ENCODE measurements at places on chromosomes 3 and 15. TPM values are rescaled to one million over a fixed set of nuclear protein-coding genes. Genes with fewer than 3 reads are reported as not detected.

The MST1R gene
- total RNA-seq: 0.86 TPM

The KCNAB1 gene
- under 0.01 TPM for total RNA-seq

The SAMD7 gene
- not detected for total RNA-seq

The AHSG gene
- total RNA-seq: not detected

The MASP1 gene
- total RNA-seq: 15.3 TPM

The C2CD4A gene
- total RNA-seq: not detected

The IQGAP1 gene
- total RNA-seq: 83.8 TPM

The SPINK8 gene
- not detected for total RNA-seq

The SEMA6D gene
- 4.9 TPM for total RNA-seq

The CHST14 gene
- total RNA-seq: 5.2 TPM

The NUP210 gene
- total RNA-seq: not detected

The SST gene
- not detected for total RNA-seq

The PP2D1 gene
- not detected for total RNA-seq

The LSAMP gene
- 10.7 TPM for total RNA-seq

The IFT122 gene
- 32.6 TPM for total RNA-seq

The SNRPA1 gene
- total RNA-seq: 6.4 TPM

The UBA7 gene
- total RNA-seq: 53.9 TPM

The VWA5B2 gene
- not detected for total RNA-seq

The EHHADH gene
- total RNA-seq: 4.1 TPM

The SLC24A5 gene
- not detected for total RNA-seq

The GOLGA6B gene
- total RNA-seq: under 0.01 TPM

The CTXN2 gene
- not detected for total RNA-seq

The TRIM69 gene
- total RNA-seq: 15.4 TPM

The DHX30 gene
- 42.3 TPM for total RNA-seq

The ARHGEF26 gene
- total RNA-seq: 0.09 TPM

The ANKUB1 gene
- not detected for total RNA-seq

The PLA1A gene
- total RNA-seq: 2.1 TPM

The GOLGA6L9 gene
- 1.7 TPM for total RNA-seq

The SPINT1 gene
- total RNA-seq: 0.32 TPM

The ARGFX gene
- total RNA-seq: not detected

The CCR1 gene
- total RNA-seq: 1.5 TPM

The ACKR2 gene
- total RNA-seq: 0.26 TPM

The GATA2 gene
- total RNA-seq: 7.6 TPM

The CORO2B gene
- total RNA-seq: 10.1 TPM

The PPP1R14D gene
- total RNA-seq: not detected

The WDR93 gene
- total RNA-seq: 0.16 TPM

The GNAT1 gene
- total RNA-seq: not detected

The DAG1 gene
- 14.0 TPM for total RNA-seq

The NISCH gene
- total RNA-seq: 81.8 TPM

The PDIA3 gene
- 95.7 TPM for total RNA-seq

The GOLGA6A gene
- total RNA-seq: under 0.01 TPM

The ITPKA gene
- total RNA-seq: 5.2 TPM

The IVD gene
- total RNA-seq: 38.5 TPM

Measured in bronchial smooth muscle cell (primary cell).